ENCODE measurements at places on chromosomes 5 and 9.

DNA sequence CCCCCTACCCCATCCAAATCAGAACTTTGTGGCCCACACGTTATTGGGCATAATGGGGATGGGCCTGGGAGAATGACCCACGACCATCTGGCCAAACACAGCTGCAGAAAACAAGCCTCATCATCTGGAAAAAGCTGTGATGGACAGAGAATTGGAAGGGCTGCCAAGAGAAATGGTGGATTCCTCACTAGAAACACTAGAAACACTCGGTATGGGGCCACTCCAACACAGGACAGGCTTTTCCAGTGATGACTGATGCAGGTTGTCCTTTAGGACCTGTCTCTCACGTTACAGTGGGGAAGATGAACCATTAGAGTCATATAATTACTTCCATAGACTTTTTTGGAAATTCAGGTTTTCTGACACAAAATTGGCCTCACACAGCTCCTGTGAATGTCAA is 172.4 kb upstream of the TARS1 start:
- H3K36me3 ChIP-seq = no peaks in the 10 kb centered on the region
- DNase-seq = no peak
- H3K4me1 ChIP-seq = no peaks in the 10 kb centered on the region
- no peak overlapping the region for H3K27ac ChIP-seq

DNA sequence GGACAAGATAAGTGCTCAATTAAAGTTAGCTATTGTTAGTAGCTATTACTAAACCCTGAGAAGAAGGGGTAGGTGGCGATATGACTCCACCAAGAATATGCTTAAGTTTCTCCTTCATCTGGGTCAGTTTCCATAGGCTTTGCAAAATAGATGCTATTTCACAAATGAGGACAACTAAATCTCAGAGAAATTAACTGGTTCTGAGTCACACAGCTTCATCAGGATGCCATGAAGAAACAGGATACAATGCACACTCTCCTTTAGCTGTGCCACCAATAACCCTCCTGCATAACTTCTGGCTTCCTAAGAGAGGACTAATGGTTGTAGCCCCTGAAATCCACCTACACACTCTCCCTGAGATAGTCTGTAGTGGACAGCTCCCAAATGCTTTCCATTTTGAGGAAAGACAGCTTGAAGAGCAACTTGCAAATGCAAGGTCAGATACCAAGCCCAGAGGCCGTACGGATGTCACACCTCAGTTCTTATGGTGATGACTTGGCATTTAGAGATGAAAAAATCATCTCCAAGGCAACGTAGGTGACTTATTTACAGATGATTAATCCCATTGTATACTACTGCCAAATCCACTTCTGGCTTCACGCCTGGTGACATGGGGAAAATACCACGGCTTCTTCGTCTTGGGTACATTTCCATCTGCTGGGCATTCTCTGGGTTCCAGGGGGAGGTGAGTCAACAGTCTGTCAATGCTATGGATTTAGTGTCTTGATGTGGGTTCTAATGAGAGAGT is 251.4 kb upstream of the IL12B start:
- 0 out of 2 replicates have a peak, but pooled peaks cover 5% of the 10 kb centered on the region for H3K4me1 ChIP-seq
- no peaks in the 10 kb centered on the region for H3K36me3 ChIP-seq
- H3K4me3 ChIP-seq = no peak overlapping the region
- H3K27ac ChIP-seq = no peak overlapping the region

DNA sequence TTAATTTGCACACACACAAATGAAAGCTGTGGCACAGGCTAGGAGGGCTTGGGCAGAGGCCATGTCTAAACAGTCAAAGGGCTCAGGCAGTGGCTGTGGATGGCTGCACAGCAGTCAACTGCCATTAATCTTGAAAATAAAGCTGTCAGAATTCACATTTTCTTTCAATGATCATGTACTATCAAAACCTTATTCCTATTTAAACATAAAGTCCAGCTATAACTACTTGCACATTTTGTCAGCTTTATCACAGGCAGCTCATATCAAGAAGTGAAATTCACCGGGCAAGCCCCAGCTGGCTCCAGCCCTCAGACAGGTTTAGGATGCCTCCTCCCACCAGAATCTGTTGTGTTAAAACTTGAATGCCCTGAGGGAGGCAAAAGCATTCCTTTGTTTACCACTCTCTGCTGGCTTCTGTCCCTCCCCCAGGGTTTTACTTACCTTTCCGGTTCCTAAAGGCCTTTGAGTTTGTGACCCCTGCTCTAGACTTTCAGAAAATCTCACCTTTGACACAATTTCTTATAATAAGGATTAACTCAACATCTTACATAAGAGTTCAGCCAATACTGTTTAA is 54.9 kb upstream of the GRAMD2B start:
- peak; percentile 44 for DNase-seq
- H3K27ac ChIP-seq = peak overlapping the region; percentile 51
- peaks cover 53% of the 10 kb centered on the region for H3K4me1 ChIP-seq
- no peaks in the 10 kb centered on the region for H3K27me3 ChIP-seq
- no peak overlapping the region for H3K4me3 ChIP-seq
- H3K36me3 ChIP-seq = no peaks in the 10 kb centered on the region

GRCh38 chr5:172699423-172699822 is 58.4 kb downstream of the NEURL1B start:
- H3K36me3 ChIP-seq = no peaks in the 10 kb centered on the region
- peaks cover 47% of the 10 kb centered on the region for H3K4me1 ChIP-seq
- peaks cover 43% of the 10 kb centered on the region for H3K27me3 ChIP-seq
- H3K4me3 ChIP-seq = peak overlapping the region; percentile 48
- DNase-seq = no peak

GRCh38 chr9:123096987-123097386 is 63.5 kb downstream of the GPR21 start:
- no peak overlapping the region for H3K4me3 ChIP-seq
- peak overlapping the region; percentile 97 for H3K27ac ChIP-seq

DNA sequence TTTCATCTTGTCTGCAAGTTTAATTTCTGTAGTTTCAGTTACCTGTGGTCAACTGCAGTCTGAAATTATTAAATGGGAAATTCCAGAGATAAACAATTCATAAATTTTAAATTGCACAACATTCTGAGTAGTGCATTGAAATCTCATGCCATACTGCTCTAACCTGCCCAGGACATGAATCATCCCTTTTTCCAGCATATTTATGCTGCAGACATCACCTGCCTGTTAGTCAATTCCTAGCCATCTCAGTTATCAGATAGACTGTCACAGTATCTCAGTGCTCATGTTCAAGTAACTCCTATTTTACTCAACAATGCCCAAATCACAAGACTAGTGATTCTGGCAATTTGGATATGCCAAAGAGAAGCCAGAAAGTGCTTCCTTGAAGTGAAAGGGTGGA is 223.0 kb upstream of the GRIA1 start:
- DNase-seq = no peak
- H3K36me3 ChIP-seq = no peaks in the 10 kb centered on the region
- no peak overlapping the region for H3K4me3 ChIP-seq
- no peaks in the 10 kb centered on the region for H3K4me1 ChIP-seq
- no peak overlapping the region for H3K27ac ChIP-seq

GRCh38 chr5:6733411-6734242 is 20.4 kb downstream of the TENT4A start:
- peaks cover 32% of the 10 kb centered on the region for H3K4me1 ChIP-seq
- DNase-seq = no peak
- H3K27me3 ChIP-seq = no peaks in the 10 kb centered on the region
- peaks cover 10% of the 10 kb centered on the region for H3K36me3 ChIP-seq

- H3K4me1 ChIP-seq = no peaks in the 10 kb centered on the region
- H3K4me3 ChIP-seq = no peak overlapping the region
- peaks cover 2% of the 10 kb centered on the region for H3K36me3 ChIP-seq
- DNase-seq = no peak
- H3K27ac ChIP-seq = no peak overlapping the region
Measured at GRCh38 chr9:114180696-114181606, 25.6 kb downstream of the COL27A1 start.

GRCh38 chr9:78295177-78295575 is 1.7 kb upstream of the PSAT1 start:
- peak overlapping the region; percentile 91 for H3K4me3 ChIP-seq
- peak overlapping the region; percentile 10 for H3K27ac ChIP-seq
- DNase-seq = no peak
- peaks cover 13% of the 10 kb centered on the region for H3K36me3 ChIP-seq

DNA sequence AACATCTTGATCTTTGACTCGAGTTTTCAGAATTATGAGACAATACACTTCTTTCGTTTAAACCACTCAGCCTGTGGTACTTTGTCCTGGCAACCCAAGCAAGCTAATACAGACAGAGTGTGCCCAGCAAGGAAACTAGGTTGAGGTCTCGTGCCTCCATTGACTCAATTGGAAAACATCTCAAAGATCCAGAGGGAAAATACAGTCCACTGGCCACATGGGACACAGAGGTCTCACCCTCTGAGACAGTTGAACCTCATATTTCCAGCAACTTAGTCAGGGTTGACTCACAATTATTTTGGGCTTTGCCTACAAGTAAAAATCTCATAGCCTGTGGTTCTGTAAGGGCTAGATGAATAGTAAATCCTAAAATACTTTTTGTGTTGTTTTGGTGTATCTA is 631.5 kb downstream of the MTRR start:
- H3K4me1 ChIP-seq = peaks cover 5% of the 10 kb centered on the region
- DNase-seq = no peak
- H3K27ac ChIP-seq = no peak overlapping the region
- H3K27me3 ChIP-seq = peaks cover 4% of the 10 kb centered on the region
- peaks cover 28% of the 10 kb centered on the region for H3K36me3 ChIP-seq

DNA sequence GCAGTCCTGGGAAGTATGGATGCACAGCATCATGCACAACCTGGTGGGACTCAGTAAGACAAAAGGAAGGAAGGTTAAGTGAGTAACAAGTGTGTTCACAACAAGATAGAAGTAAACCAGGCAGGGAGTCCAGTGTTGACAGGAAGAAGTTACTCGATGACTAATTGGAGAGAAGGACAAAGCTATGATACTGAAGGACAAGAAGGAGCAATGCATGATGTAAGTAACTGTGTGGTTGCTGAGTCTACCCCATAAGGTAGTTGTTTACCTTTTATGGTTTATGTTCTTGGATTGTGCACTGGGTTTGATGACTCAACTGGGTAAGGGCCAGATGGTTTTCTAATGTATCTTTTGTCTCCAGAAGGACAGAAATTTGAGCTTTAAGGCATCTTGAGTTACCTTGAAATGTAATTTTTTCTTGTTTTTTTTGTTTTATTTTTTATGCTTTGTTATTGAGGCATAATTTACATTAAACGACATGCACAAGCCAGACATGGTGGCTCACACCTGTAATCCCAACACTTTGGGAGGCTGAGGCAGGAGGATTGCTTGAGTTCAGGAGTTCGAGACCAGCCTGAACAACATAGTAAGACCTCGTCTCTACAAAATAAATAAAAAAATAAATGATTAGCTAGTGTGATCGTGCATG is 89.2 kb upstream of the CAST start:
- no peaks in the 10 kb centered on the region for H3K36me3 ChIP-seq
- H3K27ac ChIP-seq = no peak overlapping the region
- no peak overlapping the region for H3K4me3 ChIP-seq

GRCh38 chr9:81174023-81174422 is 515.3 kb downstream of the TLE1 start:
- no peaks in the 10 kb centered on the region for H3K36me3 ChIP-seq
- H3K27ac ChIP-seq = no peak overlapping the region
- no peaks in the 10 kb centered on the region for H3K27me3 ChIP-seq
- no peak for DNase-seq

GRCh38 chr5:91928754-91929521 is 545.8 kb upstream of the ARRDC3 start:
- no peaks in the 10 kb centered on the region for H3K27me3 ChIP-seq
- no peak overlapping the region for H3K4me3 ChIP-seq
- H3K36me3 ChIP-seq = no peaks in the 10 kb centered on the region
- H3K27ac ChIP-seq = no peak overlapping the region
- no peak for DNase-seq

DNA sequence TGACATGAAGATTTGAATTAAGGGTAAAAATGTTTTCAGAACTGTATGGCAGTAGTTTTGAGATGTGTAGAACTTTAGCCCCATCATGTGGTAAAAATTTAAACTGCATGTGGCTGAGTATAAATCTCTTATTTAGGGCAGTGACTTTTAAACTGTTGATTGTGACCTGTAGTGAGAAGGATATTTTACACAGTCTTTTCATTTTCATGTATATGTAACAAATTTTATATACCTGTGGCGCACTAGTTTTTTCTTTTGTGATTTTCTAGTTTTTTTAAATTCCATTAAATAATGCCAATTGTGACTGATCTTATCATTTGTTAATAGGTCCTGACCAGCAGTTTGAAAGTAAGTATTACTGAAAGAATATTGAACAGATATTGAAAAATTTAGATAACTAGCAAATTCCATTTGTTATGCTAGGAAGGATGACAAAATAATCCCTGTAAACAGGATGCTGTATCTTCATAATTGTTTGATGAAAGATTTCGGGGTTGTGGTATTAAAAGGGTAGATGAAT is 47.2 kb downstream of the GPBP1 start:
- peaks cover 21% of the 10 kb centered on the region for H3K36me3 ChIP-seq
- H3K4me1 ChIP-seq = peaks cover 8% of the 10 kb centered on the region
- no peaks in the 10 kb centered on the region for H3K27me3 ChIP-seq
- H3K4me3 ChIP-seq = no peak overlapping the region

DNA sequence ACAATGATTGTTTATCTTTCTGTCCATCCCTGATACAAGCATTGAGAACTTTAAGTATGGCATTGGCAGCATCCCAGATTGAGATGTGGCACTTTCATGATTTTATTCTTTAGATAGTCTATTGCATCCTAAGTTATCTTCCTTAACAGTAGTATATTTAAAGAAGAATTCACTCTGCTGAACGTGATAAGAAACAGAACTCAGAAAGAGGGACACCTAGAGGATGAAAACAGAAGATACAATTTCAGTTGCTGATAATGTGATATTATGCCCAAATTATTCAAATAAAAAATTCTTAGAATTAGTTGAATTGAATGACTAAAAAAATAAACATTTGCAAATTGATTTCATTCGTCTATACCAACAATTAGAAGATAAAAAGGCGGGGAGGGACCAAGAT is 218.1 kb upstream of the DMRTA1 start:
- no peaks in the 10 kb centered on the region for H3K27me3 ChIP-seq
- DNase-seq = no peak
- no peak overlapping the region for H3K27ac ChIP-seq
- no peak overlapping the region for H3K4me3 ChIP-seq
- H3K36me3 ChIP-seq = peaks cover 45% of the 10 kb centered on the region
- no peaks in the 10 kb centered on the region for H3K4me1 ChIP-seq

DNA sequence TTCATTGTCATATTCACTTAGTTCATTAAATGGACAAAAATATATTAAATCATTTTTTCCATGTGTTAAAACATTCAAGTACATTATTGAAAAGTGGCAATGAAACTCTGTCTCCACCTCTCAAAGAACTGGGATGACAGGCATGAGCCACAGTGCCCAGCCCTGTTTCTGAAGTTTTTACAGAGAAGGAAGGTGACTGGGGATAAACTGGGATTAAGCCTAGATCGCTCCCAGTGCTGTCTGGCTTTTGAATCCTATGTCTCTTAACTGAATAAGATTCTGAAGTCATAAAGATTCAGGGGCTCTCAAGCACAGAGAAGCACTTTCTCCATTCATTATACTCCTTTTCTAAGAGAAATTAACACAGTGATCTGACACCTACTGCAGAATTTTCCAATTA is 88.3 kb downstream of the SLC38A9 start:
- peaks cover 52% of the 10 kb centered on the region for H3K4me1 ChIP-seq
- no peak for DNase-seq
- H3K27ac ChIP-seq = peak overlapping the region; percentile 99
- no peaks in the 10 kb centered on the region for H3K27me3 ChIP-seq
- no peak overlapping the region for H3K4me3 ChIP-seq
